Dorsolateral prefrontal cortex (tissue), 122 donors: ENCODE measurements at places on chromosomes 13 and 19.

GRCh38 chr19:34787059-34787824 lies 14.2 kb upstream of the ZNF599 start:
- no peak for DNase-seq

GRCh38 chr19:17195106-17195505 lies 20.1 kb upstream of the USE1 start:
- no peak for DNase-seq

DNA sequence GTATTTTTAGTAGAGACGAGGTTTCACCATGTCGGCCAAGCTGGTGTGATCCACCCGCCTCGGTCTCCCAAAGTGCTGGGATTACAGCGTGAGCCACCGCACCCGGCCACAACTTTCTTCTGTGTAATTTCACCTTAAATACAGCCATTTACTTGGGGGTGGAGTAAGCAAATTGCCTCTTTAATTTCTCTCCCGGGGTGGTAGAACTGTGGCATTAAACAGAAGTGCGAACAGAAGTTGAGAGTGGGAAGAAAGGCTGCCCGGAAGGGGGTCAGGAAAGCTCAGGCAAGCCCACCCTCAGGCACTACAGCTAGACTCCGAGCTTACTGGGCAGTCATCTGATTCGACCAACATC lies 475 bp upstream of the DNAJC15 start:
- DNase-seq = no peak

DNA sequence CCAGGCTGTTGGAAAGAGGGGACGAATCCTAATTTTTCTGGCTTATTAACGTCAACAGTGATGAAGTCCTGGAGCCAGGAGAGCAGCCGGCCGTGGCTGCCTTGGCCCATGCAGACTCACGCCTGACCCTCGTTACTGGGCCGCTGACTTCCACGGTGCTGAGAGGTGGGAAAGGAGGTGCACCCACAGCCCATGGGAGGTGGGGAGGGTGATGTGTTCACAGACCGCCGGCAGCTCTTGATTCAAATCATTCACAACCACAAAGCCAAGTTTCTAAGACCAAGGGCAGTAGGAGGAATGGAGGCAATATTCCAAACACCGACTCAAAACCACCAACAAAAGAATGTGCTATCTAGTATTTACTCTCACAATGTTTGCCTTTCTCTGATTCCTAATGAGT lies 24.3 kb downstream of the COL4A2 start:
- no peak for DNase-seq

- DNase-seq = no peak
Observed at GRCh38 chr13:20582026-20582425, 15.1 kb downstream of the IFT88 start.

GRCh38 chr19:13366529-13367143 lies 139.6 kb downstream of the CACNA1A start:
- no peak for DNase-seq

- no peak for DNase-seq
Observed at GRCh38 chr19:18310966-18311365, 11.9 kb downstream of the LSM4 start.
